ENCODE measurements at places on chromosomes 1 and 21.

DNA sequence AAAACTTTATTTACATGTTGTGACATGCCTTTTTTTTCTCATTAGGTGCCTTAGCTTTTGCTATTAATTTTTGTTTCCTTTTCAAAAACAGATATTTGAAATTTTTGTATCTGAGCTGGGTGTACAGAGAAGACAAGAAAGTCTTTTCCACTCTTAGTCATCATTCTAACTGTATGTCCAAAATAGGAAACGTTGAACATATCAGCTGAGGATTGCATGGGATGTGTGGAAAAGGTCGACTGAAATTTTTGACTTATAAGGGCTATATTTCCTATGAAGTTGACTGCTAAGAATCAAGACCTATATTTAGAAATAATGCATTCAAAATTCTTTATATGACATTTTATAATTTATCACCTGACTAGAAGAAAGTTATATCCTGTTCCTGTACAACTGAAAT, 270.0 kb upstream of the ZRANB2 start:
- DNase-seq, result no peak

- DNase-seq, result no peak
Observed at GRCh38 chr1:177119311-177119710, 45.2 kb downstream of the ASTN1 start.

DNA sequence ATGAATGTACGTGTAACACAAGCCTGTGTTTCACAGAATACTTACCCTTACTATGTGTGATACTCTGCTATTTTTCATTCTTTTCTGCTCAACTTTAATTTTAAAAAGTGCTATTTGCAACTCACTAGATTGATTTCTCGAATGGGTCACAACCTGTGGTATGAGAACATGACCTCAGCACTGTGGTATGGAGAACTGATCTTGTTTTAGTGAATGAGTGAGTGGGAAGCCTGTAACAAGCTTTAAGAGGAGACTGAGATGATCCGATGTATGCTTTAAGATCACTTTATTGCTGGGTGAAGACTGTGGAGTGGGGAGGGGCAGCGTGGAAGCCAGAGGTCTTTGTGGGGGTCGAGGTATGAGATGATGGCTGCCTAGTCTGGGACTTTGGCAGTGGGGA, 21.6 kb downstream of the MECR start:
- no peak for DNase-seq

DNA sequence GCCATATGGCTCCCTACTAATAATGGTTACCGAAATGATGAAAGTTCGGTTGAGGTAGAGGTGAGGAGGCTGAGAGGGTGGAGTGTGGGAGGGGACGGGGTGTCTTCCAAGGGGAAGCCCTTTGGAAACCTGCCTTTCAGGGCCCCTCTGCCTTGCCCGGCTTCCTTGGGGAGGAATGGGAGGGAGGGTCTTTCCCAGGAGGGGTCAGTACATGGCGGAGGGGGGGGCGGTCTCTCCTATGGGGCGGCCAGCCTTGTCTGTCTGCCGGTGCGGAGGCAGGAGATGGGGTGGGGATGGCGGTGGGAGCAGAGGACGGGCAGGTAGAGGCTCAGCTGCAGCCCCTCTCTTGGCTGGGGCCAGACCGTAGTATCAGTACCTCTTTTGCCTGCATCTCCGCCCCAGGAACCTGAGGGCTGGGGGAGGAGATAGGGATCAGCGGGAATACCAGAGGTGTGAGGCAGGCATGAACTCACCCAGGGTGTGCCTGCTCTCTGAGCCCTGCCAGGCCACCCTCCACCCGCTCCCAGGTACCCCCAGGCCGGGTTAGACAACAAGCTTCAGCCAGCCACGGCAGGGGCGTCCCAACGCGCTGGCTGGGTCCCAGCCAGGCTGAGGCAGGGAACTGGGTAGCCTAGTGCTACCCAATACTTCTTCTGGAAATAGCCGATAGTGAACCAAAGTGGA, 79.4 kb upstream of the POU3F1 start:
- DNase-seq, result no peak

DNA sequence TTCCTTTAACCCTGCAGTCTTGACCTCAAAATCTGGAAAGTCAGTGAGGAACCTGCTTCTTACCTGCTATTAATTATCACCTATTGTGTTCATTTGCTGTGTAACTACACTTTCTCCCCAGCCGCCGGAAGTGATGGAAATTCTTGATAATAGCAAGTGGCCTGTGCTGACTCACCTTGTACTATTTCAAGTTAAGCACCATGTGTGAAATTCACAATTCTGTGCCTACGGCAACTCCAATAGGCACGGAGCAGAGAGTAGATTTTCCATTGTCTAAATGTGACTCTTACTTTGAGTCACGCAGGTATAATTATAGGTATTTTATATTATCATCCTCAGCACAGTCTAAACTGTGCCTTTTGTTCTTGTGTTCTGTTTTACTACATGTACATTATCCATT, 466.8 kb downstream of the KIF26B start:
- no peak for DNase-seq

DNA sequence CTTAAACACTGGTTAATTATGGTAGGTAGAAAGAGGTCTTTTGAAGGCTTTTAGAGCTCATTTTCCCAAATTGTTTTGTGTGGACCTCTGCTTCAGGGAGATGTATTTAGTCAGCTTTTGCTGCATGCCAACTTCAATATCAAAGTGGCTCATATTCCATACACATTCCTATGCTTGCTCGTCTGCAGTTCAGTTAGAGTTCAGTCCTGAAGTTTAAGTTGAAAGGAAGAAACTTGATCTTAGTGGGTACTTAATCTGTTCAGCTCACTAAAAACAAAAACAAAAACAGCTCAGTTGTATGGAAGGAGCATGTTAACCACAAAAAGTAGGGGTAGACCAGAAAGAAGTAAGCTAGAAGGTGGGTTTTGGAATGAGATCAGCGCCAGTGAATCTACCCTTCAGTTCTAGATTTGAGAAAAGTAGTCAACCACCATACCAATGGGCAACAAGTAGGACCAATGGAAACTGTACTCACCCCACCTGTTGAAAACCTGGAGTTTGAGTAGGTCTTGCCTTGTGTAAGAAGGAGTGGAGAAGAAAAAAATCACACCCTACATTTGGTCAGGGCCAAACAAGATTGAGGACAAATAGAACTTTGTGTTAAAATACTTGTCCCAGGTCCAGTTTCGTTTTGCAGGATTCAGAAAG, 58.0 kb downstream of the LEPR start:
- no peak for DNase-seq

GRCh38 chr1:160404094-160404493, 3.7 kb downstream of the VANGL2 start:
- no peak for DNase-seq

- no peak for DNase-seq
Observed at GRCh38 chr1:19374083-19374801, 62.1 kb downstream of the SLC66A1 start.

- DNase-seq, result no peak
Observed at GRCh38 chr1:214316593-214316992, 35.6 kb downstream of the SMYD2 start.

DNA sequence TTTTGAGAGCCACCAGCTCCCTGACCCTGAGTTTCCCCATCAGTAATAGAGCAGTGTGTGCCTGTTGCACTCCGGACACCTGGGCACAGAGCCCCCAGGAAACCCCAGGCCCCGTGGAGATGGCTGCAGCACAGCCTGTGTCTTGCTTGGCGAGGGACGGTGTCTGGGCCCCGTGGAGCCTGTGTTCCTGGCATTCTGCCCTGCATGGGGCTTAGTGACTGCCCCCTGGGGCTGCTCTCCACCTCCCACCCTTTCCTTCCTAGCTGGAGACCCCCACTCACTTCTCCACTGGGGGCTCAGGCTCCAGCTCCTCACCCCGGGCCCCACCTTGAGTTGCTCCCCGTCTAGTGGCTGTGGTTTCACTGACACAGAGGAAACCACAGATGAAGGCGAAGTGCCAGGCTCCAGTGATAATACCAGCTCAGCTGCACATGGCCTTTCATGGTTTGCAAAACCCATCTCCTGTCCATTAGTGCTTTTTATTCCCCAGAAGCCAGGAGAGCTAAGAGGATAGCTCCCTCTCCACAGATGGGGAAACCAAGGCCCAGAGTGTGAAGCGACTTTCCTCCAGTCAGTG, 39.4 kb downstream of the DMRTB1 start:
- no peak for DNase-seq

DNA sequence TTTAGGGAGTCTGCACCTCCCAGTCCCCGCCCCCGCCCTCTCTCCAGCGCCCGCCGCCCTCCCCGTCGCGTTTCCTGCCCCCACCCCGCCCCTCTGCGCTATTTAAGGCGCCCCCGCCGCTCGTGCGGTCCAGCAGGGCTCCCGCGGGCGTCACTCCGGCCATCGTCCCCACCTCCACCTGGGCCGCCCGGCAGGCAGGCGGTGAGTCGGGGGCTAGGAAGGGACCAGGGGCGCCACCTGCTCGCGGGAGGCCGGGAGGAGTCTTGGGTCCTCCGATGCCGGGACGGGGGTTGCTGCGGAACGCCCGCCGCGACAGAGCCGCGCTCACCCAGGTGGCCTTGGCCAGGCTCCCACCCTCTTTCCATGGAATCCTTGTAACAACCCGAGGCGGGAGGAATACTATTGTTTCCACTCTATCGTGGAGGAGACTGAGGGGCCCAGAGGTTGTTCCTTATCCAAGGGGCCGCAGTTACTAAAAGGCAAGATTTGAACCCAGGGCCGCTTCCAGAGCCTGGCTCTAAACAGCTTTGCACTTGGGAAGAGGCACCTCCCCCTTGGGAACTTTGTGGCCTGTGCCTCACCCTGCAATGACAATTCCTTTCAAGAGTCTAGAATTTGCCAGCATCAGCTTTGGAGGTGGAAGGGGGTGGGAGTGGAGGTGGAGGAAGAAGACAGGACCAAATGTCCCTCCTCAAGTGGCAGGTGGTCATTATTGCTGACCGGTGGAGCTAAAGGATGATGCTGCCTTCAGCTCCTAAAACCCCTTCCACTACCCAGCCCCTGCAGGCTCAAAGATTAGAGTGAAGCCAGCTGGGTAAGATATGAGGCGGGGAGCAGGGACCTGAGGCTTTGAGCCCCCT, at the start of gene GJA4:
TSS of gene GJA4 (plus strand) at position 132 of the 860 bp plus-strand sequence. CDS start 1,215 bp downstream, outside the sequence.
- DNase-seq, result no peak

GRCh38 chr1:31576743-31577455, 584 bp downstream of the TINAGL1 start:
- no peak for DNase-seq

DNA sequence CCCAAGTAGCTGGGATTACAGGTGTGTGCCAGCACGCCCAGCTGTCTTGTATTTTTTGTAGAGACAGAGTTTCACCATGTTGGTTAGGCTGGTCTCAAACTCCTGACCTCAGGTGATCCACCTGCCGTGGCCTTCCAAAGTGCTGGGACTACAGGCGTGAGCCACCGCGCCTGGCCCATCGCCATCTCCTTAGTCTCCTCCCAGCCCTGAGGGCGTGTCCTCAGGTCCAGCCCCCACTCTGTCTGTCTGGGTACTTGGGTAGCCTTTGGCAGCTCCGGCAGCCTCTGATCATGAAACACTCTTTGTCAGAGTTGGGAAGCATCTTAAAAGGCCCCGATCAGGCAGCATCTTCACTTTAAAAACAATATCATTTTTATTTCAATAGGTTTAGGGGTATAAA, 90.3 kb upstream of the DISP3 start:
- DNase-seq, result no peak

GRCh38 chr1:172383536-172383935, 36.9 kb upstream of the C1orf105 start:
- DNase-seq, result no peak

DNA sequence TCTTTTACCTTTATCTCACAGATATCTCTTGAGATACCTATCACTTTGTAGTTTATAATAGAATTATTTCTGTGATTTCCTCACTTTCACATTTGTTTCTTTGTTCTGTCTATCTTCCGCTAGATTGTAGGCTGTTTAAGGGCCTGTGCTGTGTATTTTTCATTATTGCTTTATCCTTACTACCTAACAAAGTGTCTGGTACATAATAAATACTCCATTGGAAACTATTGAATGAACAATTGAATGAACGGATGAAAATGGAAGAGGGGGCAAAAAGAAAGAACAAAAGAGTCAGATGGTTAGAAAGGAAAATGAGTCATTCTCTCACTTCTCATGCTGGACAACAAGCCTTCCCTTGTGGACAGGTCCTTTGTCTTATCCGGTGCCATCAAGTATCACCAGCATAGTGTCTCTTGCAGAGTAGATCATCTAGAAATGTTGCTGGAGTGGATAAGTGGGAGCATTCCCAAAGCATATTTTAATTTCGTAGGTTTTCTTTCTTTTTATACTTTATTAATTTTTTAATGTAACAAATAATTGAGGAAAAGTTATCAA, 159.8 kb downstream of the NEK7 start:
- no peak for DNase-seq

GRCh38 chr1:222357252-222357651, 190.7 kb downstream of the HHIPL2 start:
- DNase-seq, result no peak

DNA sequence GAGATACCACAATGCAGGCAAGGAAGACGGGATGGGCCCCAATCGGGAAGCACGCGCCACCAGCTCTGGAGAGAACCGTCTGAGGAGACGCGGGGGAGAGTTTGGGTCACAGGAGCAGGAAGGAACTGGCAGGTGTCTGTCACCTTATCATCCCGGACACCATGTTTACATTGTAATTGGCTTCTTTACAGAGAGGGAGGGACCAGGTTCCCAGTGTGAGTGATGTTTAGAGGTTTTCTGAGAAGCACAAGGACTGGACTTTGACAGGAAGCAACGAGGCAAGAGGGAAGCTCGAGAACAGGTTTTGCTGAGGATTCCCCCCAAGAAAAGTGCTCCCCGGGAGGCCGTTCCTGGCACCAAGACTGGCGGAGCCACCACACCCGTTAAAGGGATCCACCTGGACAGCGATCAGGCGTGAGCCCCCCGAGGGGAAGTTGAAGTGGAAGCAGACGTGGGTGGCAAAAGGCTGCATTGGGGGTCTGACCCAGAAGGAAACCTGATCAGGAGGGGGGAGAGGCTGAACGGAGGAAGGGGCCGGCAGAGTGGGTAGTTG, 957 bp downstream of the EPS15 start:
- DNase-seq, result no peak

Data from activated CD8-positive, alpha-beta memory T cell treated with anti-CD3 and anti-CD28 coated beads for 1 hour (primary cell).